Glomerular endothelial cell (primary cell): ENCODE measurements at places on chromosomes 2 and 18. TPM values are rescaled to one million over a fixed set of nuclear protein-coding genes. Genes with fewer than 3 reads are reported as not detected.

The ARHGAP28 gene
- 6.9 and 16.5 TPM in 2 replicates for total RNA-seq

The LRRTM4 gene
- total RNA-seq, result not detected in 2 replicates

GRCh38 chr2:188695953-188696352 lies 278.2 kb upstream of the COL3A1 start:
- DNase-seq, result no peak

GRCh38 chr2:120949957-120950590 lies 214.4 kb downstream of the GLI2 start:
- no peak for DNase-seq
